ENCODE measurements at places on chromosomes 7 and 10. TPM values are rescaled to one million over a fixed set of nuclear protein-coding genes. Genes with fewer than 3 reads are reported as not detected.

The HABP2 gene
- 0.52 TPM for polyA plus RNA-seq

The WNT8B gene
- 0.74 TPM for polyA plus RNA-seq

The SPDYE5 gene
- 1.4 TPM for polyA plus RNA-seq

The CPA2 gene
- polyA plus RNA-seq = 0.21 TPM

The KIAA1217 gene
- 99.4 TPM for polyA plus RNA-seq

The PRSS37 gene
- polyA plus RNA-seq = 0.21 TPM

DNA sequence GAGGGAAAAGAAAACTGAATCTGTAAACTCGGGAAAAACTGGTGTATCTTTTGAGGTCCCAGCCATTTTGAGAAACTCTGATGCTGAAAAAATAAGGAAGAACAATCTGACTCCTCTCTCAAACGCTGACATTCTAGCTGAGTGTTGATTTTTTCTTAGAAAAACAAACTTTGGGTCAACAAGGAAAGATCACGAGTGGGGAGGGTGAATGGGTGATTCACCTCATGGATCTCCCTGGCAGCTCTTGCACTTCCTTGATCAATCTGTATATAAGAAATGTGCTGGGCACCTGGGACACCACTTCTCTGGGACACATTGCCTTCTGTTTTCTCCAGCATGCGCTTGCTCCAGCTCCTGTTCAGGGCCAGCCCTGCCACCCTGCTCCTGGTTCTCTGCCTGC is at the start of gene PIP:
Gene PIP, plus strand, starts transcription at position 297 of the 400 bp plus-strand sequence. Its CDS starts 40 bp downstream, at position 337.
- DNase-seq = no peak

GRCh38 chr7:148664324-148664723 is 34.4 kb upstream of the CUL1 start:
- no peak for DNase-seq

GRCh38 chr10:13917791-13918190 is 331.0 kb downstream of the PRPF18 start:
- no peak for DNase-seq

- DNase-seq = no peak
Measured at GRCh38 chr10:71128311-71128980, 83.9 kb upstream of the UNC5B start.

DNA sequence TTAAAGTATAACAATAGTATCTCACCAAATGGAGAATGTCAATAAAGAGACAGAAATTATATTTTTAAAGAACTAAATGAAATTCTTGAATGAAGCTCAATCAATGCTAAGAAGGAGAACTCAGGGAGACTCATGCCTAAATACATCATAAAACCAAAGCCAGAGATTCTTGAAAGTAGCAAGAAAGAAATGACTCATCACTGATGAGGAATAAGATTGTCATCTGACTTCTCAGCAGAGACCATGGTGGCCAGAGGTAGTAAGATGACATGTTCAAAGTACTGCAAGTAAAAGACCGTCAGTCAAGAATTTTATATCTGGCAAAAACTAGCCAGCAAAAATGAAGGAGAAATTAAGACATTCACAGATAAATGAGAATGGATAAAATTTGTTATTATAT is 399.0 kb downstream of the GRID1 start:
- no peak for DNase-seq

- no peak for DNase-seq
Measured at GRCh38 chr7:32293833-32294232, 196.3 kb downstream of the LSM5 start.

DNA sequence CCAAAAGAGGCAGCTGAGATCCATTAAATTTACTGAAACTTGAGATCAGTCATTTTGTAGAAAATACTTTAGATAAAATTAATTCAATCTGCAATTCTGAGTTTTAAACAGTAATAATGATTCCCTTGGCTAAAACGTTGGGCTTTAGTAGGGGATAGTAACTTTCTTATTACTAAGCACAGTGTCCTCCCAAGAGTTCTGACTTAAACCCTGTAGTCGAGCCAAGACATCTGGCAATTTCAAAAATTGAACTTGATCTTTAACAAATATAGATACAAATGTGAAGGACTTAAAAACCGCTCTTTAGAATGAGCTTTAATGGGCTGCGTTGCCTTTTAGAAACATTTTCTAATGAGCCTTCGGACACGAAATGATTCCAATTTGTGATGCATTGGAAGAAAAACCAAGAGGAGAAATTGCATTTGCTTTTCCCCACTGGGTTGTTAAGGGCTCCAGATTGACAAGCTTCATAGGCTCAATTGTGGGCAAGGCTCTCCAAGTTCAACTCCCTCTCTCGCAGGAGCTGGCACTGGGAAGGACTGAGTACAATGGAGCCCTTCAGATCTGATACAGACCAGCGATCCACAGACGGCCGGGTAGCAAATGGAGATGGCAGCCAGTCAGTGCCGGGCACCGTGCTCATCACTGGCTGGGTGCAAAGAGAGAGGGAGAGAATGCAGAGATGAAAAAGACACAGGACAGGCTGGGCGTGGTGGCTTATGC is 921.3 kb upstream of the AUTS2 start:
- DNase-seq = no peak

DNA sequence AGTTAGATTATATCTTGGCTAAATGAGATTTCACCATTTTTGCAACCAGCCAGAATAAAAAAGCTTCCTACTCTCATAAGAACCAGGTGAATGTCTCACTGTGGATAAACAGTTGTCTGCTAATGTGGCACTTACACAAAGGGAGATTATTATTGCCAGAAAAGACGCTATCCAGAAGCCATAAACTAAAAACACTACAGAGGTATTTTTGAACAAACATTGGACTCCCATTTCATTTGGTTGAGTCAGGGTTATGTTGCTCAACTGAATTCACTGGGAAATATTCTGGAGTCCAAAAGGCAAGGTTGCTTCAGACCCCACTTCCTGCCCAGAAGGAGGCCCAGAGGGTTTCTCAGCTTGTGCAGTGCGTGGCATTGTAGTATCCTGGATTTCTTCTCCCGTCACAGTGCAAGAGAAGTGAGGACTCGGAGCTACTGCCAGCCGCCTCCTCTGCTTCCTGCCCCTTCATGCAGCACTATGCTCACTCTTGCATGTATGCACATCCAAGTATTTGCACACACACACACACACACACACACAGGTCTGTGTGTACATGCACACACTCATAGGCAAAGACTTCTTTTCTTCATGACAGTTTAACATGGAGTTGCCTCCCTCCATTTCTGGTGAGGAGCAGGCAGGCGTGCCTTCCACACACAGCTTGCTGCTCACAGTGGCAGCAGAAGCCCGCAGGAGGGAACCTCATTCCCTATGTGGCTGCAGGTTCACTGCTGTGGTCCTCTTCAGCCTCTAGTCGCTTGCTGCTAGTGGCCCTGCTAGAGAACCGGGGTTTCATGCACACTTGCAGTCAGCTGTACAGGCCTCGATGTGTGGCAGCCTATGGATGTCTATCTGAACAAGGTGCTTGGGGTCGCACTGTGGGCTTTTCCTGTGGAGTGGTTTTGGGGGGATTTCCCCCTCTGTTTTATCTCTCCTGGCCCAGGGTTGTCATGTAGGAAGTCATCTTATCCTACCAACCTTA is 10.1 kb downstream of the DENND10 start:
- no peak for DNase-seq

GRCh38 chr10:128779416-128779815 is 653.2 kb upstream of the MKI67 start:
- DNase-seq = no peak

GRCh38 chr7:96599288-96599936 is 110.2 kb downstream of the SEM1 start:
- DNase-seq = no peak

- DNase-seq = no peak
Measured at GRCh38 chr7:154304231-154304630, 252.0 kb downstream of the DPP6 start.

DNA sequence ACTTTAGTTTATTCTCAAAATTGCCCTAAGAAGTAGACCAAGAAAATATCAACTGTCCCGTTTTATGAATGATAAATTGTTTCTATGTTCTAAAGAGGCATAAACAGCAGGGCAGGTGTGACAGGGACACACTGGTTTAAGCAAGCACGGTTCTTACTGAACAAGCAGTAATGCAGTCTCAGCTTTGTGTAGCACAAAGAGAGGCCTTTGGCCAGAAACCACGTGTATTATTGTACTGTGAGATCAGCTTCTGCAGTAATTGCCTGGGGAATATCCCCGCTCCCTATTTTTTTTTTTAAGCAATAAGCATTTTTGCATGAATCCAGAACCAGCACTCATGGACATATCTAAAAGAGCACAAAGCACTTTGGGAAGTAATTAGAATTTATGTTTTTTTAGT is 255.4 kb downstream of the WDR11 start:
- DNase-seq = no peak

Data from renal pelvis (tissue), 12 donors.